Heart left ventricle (tissue), 16 donors: ENCODE measurements at places on chromosomes 6 and 20. TPM values are rescaled to one million over a fixed set of nuclear protein-coding genes. Genes with fewer than 3 reads are reported as not detected.
A peak's percentile ranks its signal among the peaks of the same experiment; 100 is the strongest.

GRCh38 chr6:151408858-151409257 lies 17.5 kb upstream of the ZBTB2 start:
- DNase-seq: no peak
- H3K36me3 ChIP-seq: no peaks in the 10 kb centered on the region
- H3K27ac ChIP-seq: no peak overlapping the region
- H3K4me1 ChIP-seq: no peaks in the 10 kb centered on the region
- no peaks in the 10 kb centered on the region for H3K27me3 ChIP-seq

The HDGFL1 gene
- not detected for total RNA-seq

- DNase-seq: no peak
- H3K4me3 ChIP-seq: no peak overlapping the region
- H3K27ac ChIP-seq: no peak overlapping the region
- H3K4me1 ChIP-seq: peaks cover 8% of the 10 kb centered on the region
Observed at GRCh38 chr20:24407151-24407550, 62.3 kb upstream of the SYNDIG1 start.

GRCh38 chr20:2698186-2698817 lies 5.7 kb downstream of the EBF4 start:
- H3K4me1 ChIP-seq: no peaks in the 10 kb centered on the region
- DNase-seq: no peak
- H3K4me3 ChIP-seq: no peak overlapping the region
- H3K36me3 ChIP-seq: no peaks in the 10 kb centered on the region

GRCh38 chr6:70667256-70667710 lies 400 bp upstream of the SMAP1 start:
- no peaks in the 10 kb centered on the region for H3K27me3 ChIP-seq
- DNase-seq: no peak
- no peaks in the 10 kb centered on the region for H3K36me3 ChIP-seq
- H3K4me3 ChIP-seq: peak overlapping the region; percentile 75

DNA sequence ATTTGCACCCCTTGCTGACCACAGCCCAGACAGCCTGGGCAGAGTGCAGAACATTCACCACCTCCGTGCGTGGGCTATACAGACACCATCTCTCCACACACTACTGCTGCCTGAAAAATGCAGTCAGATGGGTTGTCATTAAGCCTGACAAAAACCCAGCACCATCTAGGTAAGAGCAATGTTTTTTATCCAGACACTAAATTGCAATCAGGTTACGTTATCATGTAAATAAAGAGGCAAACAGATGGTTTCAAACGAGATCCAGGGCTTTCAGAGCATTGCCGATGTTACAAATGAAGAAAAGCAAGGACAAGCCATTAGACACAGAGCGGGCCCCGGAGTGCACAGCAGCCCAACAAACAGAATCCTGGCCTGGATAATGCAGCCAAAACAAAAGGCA lies 269.6 kb downstream of the PKHD1 start:
- H3K4me3 ChIP-seq: no peak overlapping the region
- H3K36me3 ChIP-seq: no peaks in the 10 kb centered on the region
- H3K27me3 ChIP-seq: no peaks in the 10 kb centered on the region
- no peaks in the 10 kb centered on the region for H3K4me1 ChIP-seq

DNA sequence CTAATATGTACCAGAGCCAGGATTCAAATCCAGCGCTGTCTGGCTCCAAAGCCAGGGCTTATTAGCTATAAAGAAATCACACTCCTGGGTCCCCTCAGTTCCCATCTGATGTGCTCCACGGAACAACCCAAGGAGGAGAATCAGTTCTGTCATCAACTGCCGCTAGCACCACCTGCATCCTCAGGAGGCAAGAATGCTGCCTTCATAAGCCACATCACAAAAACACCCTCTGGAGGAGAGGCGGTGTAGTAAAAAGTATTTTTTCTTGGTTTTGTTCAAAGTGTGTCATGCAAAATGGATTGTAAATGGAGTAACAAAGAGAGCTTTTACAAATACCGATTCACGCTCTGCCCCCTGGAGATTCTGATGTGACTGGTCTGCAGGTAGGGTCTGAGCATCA lies 57.1 kb downstream of the TNFRSF21 start:
- no peaks in the 10 kb centered on the region for H3K4me1 ChIP-seq
- no peak overlapping the region for H3K27ac ChIP-seq
- no peak overlapping the region for H3K4me3 ChIP-seq
- peaks cover 7% of the 10 kb centered on the region for H3K36me3 ChIP-seq
- no peak for DNase-seq

The MUCL3 gene
- total RNA-seq: not detected

DNA sequence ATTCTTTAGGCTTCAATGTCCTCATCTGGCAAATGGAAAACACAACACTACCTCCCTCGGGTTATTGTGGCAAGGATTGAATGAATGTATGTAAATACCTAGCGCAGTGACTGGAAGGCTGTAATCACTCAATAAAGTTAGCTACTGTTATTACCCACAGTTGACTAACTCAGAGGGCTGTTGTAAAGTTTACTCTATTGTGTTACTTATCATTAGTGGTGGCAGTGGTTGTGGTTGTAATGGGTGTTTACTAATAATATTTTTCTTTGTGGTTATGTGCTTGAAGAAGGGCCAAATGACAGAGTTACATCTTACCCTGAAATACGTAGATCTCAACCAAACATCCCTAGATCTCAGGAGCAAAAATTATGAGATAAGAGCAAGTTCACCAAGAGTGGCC lies 42.0 kb upstream of the PXDC1 start:
- H3K4me1 ChIP-seq: peaks cover 26% of the 10 kb centered on the region
- DNase-seq: no peak
- H3K27me3 ChIP-seq: no peaks in the 10 kb centered on the region

DNA sequence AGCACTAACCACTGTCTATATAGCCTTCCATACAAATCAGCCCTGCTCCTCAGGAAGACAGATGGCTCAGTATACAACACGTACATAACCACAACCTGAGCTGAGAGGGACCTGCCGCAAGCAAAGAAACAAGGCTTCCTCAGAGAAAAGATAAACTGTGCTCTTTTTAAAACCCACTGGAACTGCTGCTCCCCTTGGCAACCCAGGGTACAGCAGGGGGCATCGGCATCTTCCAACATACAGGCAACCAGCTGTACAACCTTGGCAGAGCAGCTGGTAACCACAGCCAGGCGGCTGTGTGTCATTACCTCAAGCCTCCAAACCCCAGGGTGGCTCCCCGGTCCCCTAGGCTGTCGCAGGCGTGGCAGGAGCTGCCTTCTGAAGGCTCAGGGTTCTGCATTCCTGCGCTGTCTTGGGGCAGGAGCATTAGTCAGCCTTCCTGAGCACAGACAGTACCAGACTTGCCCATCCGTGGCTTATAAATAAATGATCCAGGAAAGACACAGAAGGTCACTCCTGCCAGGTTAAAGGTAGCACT lies 249.5 kb downstream of the ADGRG6 start:
- no peaks in the 10 kb centered on the region for H3K36me3 ChIP-seq
- DNase-seq: no peak
- no peak overlapping the region for H3K27ac ChIP-seq
- H3K27me3 ChIP-seq: no peaks in the 10 kb centered on the region
- no peak overlapping the region for H3K4me3 ChIP-seq

- no peak for DNase-seq
- H3K27ac ChIP-seq: no peak overlapping the region
- no peaks in the 10 kb centered on the region for H3K36me3 ChIP-seq
- no peak overlapping the region for H3K4me3 ChIP-seq
- no peaks in the 10 kb centered on the region for H3K27me3 ChIP-seq
Observed at GRCh38 chr6:7124636-7125035, 16.9 kb downstream of the RREB1 start.

The DEFB124 gene
- total RNA-seq: not detected

- H3K4me1 ChIP-seq: no peaks in the 10 kb centered on the region
- no peak for DNase-seq
- H3K36me3 ChIP-seq: no peaks in the 10 kb centered on the region
- no peak overlapping the region for H3K4me3 ChIP-seq
Observed at GRCh38 chr6:140043357-140043756, 668.9 kb upstream of the CITED2 start.

DNA sequence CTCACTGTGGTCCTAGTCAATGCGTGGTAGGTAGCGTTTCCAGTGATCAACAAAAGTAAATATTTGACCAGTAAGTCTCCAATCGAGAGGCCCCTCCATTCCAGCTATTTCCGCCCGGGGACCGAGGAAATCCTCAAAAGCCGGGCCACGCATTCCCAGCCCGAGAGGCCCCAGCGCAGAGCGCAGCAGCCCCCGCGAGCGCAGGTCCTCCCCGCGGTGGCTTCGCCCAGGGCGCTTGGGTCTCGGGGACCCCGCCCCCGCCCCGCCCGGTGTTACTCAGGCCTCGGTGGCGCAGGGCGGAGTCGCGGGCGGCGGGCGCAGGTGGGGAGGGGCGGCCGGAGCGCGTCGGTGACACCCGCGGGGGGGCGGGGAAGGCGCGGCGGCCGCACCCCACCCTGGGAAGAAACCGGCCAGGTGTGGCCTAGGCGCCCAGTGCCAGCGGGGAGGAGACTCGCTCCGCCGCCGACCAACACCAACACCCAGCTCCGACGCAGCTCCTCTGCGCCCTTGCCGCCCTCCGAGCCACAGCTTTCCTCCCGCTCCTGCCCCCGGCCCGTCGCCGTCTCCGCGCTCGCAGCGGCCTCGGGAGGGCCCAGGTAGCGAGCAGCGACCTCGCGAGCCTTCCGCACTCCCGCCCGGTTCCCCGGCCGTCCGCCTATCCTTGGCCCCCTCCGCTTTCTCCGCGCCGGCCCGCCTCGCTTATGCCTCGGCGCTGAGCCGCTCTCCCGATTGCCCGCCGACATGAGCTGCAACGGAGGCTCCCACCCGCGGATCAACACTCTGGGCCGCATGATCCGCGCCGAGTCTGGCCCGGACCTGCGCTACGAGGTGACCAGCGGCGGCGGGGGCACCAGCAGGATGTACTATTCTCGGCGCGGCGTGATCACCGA lies at the start of gene DSP:
Gene DSP (plus strand): TSS at position 497 of the 890 bp plus-strand sequence. CDS start 245 bp downstream, at position 742.
- H3K36me3 ChIP-seq: no peaks in the 10 kb centered on the region
- peak; percentile 79 for DNase-seq
- peaks cover 87% of the 10 kb centered on the region for H3K27me3 ChIP-seq
- peak within 1 kb of the TSS; percentile 82 for H3K27ac ChIP-seq
- H3K4me3 ChIP-seq: peak within 1 kb of the TSS; percentile 83
- H3K4me1 ChIP-seq: peaks cover 24% of the 10 kb centered on the region

DNA sequence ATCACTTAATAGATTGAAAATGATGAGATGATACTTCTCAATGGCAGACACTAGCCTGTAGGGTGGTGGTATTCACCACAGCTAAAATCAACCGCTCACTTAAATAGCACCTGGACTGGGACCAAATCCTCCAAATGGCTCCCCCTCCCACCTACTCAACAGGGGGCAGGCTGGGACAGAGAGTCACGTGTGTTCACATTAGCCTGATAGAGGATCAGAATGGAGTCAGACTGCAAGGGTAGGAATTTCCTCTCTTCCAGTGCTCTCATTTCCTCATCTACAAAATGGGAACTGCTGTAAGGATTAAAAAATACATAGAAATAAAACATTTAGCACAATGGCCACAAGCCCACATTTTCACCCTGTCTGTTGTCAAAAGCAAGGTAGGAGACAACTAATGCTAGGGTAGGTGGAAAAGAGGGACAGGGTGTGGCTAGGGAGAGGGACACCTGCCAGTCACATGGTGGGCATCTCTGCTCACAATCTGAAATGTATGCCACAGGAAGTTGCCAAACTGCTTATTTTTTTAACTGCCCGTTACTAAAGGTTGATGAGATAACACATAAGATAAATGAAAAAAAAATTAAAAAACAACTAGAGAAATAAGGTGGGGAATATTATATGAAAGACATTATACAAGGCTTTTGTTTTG lies 55.3 kb downstream of the BACH2 start:
- H3K4me3 ChIP-seq: no peak overlapping the region
- H3K27ac ChIP-seq: no peak overlapping the region
- DNase-seq: no peak
- H3K4me1 ChIP-seq: no peaks in the 10 kb centered on the region
- H3K36me3 ChIP-seq: no peaks in the 10 kb centered on the region

DNA sequence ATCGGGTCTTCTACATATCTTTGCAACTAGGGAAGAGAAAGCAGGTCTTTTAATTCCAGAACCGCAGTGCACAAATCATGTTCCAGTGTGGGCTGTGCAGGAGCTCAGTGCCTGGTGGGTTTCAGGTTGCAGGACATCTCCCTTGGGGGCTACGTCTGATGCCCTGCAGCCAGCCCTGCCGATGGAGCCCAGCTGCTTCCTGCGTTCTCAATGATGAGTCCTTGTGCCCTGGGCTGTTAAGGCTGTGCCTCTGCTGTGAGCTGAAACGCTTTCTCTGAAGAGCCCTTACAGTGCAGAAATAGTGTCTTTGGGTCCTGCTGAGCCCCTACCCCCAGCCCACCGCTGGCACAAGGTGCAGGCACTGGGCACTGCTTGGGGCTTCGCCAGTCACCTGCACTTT lies 192.9 kb downstream of the SYNDIG1 start:
- H3K4me1 ChIP-seq: no peaks in the 10 kb centered on the region
- H3K27me3 ChIP-seq: no peaks in the 10 kb centered on the region
- DNase-seq: no peak
- H3K4me3 ChIP-seq: no peak overlapping the region

The MICB gene
- total RNA-seq: 1.1 TPM

The COL21A1 gene
- total RNA-seq: 110 TPM

DNA sequence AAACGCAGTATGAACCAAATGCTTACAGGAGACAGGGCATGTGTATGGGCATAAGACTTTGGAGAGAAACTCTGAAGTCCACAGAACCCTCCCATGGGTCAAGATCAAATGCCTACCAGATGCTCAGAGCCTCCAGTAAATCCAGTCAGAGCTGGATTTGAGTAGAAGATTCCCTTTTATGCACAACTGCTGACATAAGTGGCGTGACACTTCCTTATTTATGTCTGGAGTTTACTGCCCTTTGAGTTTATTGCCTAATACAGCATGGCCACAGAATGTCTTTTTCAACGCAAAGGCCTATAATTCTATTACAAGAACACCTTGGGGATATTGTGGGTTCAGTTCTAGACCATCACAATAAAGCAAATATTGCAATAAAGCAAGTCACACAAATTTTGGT lies 220.0 kb upstream of the FOXQ1 start:
- DNase-seq: no peak
- no peaks in the 10 kb centered on the region for H3K27me3 ChIP-seq
- no peaks in the 10 kb centered on the region for H3K36me3 ChIP-seq
- H3K4me3 ChIP-seq: no peak overlapping the region

DNA sequence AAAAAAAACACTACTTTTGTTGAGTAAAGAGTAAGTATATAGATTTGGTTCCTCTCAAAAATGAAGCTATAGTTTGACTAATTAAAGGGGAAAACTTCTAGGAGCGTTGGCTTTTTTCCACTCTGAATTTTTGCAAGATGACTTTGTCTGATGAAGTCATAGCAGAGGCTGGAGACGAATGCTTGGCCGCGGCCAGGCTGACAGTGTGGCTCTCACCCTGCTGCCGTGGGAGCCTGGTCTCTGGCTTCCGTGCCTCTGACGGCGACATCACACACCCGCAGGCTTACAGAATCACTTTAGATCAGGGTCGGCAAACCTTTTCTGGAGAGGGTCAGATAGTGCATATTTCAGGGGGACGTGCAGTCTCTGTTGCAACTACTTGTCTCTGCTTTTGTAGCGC lies 145.0 kb downstream of the PHACTR3 start:
- DNase-seq: no peak
- H3K4me1 ChIP-seq: peaks cover 12% of the 10 kb centered on the region
- H3K4me3 ChIP-seq: no peak overlapping the region
- no peaks in the 10 kb centered on the region for H3K36me3 ChIP-seq
- no peak overlapping the region for H3K27ac ChIP-seq
- no peaks in the 10 kb centered on the region for H3K27me3 ChIP-seq

- no peaks in the 10 kb centered on the region for H3K36me3 ChIP-seq
- H3K4me1 ChIP-seq: peaks cover 25% of the 10 kb centered on the region
- no peak for DNase-seq
- no peak overlapping the region for H3K4me3 ChIP-seq
Observed at GRCh38 chr20:9066191-9066590, 2.7 kb upstream of the PLCB4 start.

- H3K27ac ChIP-seq: no peak overlapping the region
- no peaks in the 10 kb centered on the region for H3K36me3 ChIP-seq
- no peaks in the 10 kb centered on the region for H3K27me3 ChIP-seq
- no peaks in the 10 kb centered on the region for H3K4me1 ChIP-seq
- no peak overlapping the region for H3K4me3 ChIP-seq
Observed at GRCh38 chr6:43461936-43462335, 6.6 kb upstream of the DLK2 start.

The NR2E1 gene
- total RNA-seq: not detected
